Activated T-helper 17 cell treated with anti-CD3 and anti-CD28 coated beads, Interleukin-2, amount 50 U/mL, for 72 hours (primary cell): ENCODE measurements at places on chromosomes 6 and 20. TPM values are rescaled to one million over a fixed set of nuclear protein-coding genes. Genes with fewer than 3 reads are reported as not detected.

- ATAC-seq: no peak
These were observed 228.3 kb downstream of the TTLL2 start for GRCh38 chr6:167552961-167553735.

The GPR6 gene
- not detected for total RNA-seq

- ATAC-seq: no peak
These were observed 66.2 kb downstream of the MYH7B start for GRCh38 chr20:35021831-35022230.

The ID1 gene
- 5.3 TPM for total RNA-seq

DNA sequence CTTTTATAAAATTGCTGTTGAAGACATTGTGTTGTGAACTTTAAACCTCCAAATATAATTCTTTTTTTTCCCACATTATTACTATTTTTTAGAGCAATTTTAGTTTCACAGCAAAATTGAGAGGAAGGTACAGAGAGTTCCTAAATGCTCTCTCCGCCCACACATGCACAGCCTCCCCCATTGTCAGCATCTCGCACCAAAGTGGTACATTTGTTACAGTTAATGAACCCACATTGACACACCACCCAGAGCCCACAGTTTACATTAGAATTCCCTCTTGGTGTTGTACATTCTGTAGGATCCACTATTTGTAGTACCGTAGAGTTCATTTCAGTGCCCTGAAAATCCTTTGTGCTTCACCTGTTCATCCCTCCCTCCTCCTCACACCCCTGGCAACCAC is 33.8 kb downstream of the TMEM181 start:
- ATAC-seq: no peak

GRCh38 chr6:138722425-138723371 is 50.9 kb upstream of the CCDC28A start:
- no peak for ATAC-seq

DNA sequence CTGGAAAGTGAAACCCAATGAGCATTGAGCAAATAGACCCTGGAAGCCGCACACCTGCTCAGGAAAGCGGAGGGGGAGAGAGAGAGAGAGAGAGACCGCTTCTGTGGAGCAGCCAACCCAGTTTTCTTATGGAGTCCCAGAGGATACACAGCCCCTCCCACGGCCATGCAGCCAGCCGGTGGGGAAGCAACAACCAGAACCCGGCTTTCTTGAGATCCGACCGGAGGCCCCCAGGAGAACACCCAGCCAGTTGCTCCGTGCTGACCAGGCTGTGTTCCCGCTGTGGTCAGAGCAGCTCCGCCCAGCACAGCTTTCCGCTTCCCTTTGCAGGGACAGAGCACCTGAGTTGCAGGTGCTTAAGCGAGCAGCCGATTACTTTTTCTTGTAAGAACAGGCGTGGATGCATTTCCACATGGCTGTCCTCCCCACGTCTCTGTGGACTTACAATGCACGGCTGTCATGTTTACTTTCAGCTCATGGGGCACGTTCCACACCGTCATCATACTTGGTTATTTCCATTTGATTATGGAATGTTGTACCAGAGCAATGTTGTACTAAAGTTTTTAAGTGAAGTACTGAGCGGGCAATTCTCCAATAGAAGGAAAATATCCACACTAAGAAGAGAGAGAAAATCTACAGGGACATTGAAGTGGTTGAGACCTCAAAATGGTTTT is 381.9 kb downstream of the THBS2 start:
- no peak for ATAC-seq

DNA sequence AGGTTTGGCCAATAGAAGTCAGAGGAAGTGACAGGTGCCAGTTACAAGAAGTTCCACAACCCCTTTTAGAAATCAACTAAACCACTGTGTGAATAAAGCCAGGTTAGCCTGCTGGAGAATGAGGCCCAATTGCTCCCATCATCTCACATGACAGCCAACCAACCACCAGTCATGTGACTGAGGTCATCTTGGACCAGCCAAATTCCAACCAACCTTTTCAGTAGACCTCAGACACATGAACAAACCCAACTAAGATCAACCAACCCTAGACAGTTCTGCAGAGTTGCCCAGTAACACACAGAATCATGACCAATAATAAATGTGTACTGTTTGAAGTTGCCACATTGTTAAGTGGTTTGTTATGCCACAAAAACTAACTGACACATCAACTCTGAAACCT is 44.6 kb upstream of the GGTLC1 start:
- peak; percentile 96 for ATAC-seq

The CCN2 gene
- not detected for total RNA-seq

The COX4I2 gene
- total RNA-seq: not detected

DNA sequence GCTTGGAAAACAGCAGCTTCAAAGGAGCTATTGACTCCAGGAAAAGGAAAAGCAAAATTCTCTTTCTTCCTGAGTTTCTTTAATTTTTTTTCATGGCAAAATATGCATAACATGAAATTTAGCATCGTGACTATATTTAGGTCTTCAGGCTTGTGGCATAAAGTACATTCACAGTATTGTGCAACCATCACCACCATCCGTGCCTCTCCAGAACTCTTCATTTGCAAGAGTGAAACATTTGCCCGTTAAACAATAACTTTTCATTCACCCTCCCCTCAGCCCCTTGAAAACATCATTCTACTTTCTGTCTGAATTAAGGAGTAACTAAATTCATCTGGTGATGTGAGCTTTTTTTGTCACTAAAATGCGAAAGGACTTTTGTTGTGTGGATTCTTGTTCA is 251.7 kb downstream of the PHACTR1 start:
- ATAC-seq: no peak

DNA sequence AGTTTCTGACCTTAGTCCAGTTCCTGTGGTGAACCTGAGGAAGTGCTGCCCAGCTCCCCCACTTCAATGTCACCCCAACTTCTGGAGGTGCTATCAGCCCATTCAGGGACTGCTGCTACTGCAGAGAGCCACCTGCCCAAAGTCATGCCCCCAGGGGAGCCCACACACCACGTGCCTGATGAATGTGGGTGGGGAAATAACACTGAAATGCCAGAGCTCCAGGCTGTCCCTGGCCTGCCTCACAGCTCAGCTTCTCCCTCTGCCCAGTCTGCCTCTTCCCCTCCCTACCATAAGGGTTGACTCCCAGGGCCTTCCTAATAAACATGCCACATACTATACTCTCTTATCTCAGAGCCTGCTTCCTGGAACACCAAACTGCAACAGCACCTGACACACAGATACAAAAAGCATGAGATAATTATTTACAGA is 276.4 kb upstream of the MOCS1 start:
- ATAC-seq: no peak

DNA sequence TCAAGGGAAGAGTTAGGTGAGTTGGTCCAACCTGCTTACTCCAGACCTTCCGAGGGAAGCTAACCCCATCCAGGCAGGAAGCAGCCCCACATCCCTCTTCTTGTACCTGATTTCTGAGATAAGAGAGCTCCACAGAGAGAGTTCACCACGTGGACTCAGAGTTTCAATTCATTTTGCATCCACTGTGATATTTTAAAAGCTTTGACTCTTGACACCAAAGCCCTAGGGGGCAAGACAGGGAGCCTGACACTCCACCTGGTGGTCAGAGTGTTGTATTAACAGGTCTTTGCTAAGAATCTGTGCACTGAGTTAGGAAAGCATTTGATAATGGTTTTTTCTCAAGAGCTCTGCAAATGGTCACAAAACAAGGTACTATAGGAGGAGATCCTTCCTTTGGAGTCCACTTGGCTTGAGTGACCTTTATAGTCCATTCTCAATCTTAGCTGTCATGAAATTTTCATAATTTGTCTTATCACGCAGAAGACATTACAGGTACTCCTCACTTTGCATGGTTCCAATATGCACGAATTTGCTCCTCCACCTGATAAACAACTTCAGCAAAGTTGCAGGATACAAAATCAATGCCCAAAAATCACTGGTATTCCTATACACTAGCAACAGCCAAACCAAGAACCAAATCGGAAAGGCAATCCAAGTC is 56.2 kb upstream of the RIPOR2 start:
- ATAC-seq: peak; percentile 92

The CCNC gene
- 51.1 TPM for total RNA-seq

GRCh38 chr6:141252828-141253608 is 879.7 kb upstream of the GJE1 start:
- ATAC-seq: no peak

DNA sequence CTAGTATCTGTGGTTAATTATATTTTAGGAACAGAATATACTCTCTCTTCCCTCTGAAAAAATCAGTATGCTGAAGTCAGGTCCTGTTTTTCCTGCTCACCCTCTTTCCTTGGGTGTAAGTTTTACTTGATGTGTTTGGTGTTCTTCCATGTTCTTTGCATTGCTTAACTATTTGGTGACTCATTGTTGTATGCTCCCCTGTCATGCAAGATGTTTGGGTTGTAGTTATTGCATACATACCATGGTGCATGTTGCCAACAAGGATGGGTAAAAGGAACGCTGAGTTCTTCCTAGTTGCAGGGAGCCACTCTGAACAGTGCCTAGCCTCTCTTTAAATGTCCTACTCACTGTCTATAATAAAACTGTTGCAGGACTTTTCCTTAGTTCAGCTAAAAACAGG is 207.9 kb upstream of the LAMP5 start:
- ATAC-seq: no peak
